ENCODE measurements at places on chromosomes 5 and 9.

DNA sequence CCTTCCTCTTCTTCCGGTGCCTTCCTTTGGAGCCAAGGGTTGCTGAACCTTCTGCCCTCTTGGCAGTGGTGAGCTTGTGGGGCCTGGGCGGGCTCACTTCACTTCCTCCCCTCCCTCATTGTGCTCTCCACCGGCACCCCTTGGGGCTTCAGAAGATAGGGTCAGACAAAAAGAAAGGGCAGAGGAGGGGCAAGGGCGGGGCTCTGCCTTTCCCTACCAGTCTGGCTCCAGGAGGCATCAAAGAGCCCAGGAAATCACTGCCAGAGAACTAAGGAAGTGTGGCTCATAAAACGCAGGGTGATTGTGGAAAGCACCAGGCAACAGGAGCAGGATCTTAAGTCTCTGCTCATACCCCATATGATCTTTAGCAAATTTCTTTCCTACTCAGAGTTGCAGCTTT is 34.8 kb downstream of the ACOT12 start:
- DNase-seq = no peak

DNA sequence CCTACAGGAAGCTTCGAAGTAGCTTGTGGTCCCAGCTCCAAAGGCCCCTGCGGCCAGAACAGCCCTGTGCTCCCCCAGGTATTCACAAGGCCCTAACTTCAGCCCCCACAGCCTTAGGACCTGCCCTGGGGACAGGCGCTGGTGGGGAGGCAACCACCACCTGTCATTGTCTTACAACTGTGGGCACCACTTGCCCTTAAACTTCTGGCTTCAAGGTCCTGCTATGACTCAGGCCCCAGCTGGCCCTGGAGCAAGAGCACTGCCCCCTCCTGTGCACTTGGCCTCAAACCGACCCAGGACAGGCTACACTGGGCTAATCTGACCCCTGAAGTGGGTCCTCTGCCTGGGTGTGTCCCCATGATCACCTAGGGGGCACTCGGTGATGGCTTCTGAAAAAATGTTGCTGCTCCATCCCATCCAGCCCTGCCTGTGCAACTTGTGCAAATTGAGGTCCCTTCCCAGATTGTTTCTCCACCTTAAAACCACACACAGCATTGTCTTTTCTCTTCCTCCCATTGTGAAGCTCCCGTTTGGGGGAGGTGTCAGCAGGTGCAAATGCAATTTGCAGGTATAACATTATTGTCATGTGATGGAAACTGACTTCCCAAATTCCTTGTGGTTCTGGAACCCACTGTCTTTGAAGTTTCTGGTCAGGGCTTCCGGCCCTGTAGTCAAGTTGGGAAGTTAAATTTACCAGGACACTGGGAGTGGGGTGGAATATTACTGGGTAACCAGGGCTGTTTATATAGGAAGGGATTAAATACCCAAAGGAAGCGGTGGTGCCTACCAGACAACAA is 1.1 kb upstream of the PROB1 start:
- no peak for DNase-seq

- no peak for DNase-seq
These were observed 27.1 kb downstream of the NANS start for GRCh38 chr9:98083566-98084183.

DNA sequence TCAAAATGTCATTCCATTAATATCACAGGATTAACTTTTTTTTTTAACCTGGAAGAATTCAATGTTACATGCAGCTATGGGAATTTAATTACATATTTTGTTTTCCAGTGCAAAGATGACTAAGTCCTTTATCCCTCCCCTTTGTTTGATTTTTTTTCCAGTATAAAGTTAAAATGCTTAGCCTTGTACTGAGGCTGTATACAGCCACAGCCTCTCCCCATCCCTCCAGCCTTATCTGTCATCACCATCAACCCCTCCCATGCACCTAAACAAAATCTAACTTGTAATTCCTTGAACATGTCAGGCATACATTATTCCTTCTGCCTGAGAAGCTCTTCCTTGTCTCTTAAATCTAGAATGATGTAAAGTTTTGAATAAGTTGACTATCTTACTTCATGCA is 20.6 kb downstream of the PCA3 start:
- DNase-seq = no peak

DNA sequence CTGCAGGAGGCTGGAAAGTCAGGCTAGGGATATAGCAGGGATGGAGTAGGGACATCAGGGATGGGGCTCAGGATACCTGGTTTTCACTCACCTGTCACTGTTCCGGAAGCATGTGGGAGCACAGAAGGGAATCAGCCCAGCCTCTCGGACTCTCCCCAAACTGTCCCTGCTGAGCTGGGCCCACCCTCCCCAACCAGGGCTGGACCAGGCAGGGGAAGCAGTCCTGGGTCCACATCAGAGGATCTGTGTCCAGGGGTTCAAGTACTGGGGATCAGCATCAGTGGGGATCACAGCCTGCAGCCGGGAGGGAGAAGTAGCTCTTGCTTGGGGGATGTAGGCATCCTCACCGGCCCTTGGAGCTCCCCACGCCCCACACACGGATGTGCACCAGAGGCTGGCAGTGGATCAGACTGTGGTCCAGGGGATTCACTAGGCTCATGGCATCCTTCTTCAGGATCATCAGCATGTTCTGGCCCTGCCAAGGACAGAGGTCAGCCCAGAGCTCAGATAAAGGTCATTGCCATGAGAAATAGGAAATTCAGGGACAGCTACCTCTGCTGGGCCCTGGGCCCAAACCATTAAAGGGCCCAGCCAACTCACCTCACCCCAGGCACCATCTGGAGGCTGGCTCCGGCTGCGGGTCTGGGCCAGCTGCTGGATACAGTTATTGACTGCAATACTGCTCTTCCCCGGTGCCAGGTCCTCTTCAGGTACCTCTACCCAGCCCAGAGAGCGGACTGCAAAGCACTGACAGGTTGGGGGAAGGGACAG is 2.5 kb downstream of the APBB3 start:
- no peak for DNase-seq

- no peak for DNase-seq
These were observed 104.2 kb downstream of the SNX18 start for GRCh38 chr5:54621709-54622108.

Measured in activated T-cell treated with anti-CD3 and anti-CD28 coated beads, Interleukin-2, amount 50 U/mL, for 72 hours (primary cell).